Dermis blood vessel endothelial cell (primary cell): ENCODE measurements at places on chromosomes 5 and 9. TPM values are rescaled to one million over a fixed set of nuclear protein-coding genes. Genes with fewer than 3 reads are reported as not detected.

DNA sequence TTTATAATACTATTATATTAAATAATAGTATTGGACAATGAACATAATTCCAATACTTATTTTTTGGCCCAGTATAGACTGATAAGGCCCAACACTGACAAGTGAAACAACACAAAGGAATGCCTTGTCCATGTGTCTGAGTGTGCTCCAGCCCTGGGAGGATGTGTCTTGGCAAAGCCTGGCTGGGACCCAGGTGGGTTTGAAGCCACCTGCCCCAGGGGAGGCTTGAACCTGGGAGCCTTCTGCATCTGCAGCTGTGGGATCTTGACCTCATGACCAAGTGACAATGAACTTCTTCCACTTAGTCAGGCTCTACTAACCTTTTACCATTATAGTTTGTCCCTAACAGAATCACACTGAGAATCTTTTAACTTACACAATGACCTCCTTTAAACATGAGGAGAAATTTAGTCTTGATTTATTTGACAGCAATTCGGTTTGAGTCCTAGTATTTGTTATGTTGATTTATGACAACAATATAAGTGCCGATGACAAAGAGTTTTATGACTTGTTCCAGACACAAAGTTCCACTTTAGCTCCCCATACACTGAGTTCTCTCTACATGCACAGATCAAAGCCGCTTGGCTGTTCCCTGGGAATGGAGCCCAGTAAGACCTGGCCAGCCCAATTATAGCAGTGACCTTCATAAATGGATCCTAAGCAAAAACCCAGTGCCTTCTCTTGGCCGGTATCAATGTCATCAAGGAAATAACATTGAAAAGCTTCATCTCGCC is 294.5 kb downstream of the CTNND2 start:
- no peak for DNase-seq

DNA sequence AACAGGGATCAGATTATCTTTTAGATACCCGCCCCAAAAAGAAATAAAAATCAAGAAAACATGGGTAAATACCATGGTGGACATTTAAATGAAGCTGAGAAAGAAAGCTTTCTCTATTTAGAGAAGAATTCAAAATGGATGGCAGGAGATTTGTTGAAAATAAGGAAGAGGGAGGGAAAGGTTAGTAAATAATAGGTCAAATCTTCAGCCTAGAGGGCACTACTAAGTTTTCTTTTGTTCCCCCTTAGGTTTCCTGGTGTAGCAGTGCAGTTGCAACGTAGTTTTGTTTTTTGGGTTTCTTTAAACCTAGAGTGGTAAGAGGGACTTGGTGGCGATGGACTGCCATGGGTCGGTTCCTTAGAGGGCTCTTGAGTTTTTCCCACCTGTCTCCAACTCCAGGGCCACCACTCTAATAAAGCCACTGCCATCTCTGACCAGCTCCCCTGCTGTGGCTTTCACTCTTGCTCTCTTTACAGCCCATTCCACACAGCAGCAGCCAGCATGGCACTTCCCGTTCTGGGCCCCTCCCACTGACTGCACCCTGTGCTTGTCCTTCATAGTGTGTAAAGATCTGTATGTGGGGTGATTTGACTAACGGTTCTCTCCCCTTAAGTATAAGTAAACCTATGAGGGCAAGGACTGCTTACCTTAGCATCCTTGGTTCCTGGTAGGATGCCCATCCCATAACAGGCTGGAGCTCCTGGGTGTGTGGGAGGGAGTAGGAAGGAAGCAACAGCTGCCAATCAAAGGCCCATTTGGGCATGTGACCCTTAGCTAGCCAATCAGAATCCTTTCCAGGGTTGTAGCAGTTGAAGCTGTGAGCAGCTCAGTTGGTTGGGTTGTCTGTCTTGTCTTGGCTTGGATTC is 118.3 kb downstream of the SLC1A3 start:
- no peak for DNase-seq

DNA sequence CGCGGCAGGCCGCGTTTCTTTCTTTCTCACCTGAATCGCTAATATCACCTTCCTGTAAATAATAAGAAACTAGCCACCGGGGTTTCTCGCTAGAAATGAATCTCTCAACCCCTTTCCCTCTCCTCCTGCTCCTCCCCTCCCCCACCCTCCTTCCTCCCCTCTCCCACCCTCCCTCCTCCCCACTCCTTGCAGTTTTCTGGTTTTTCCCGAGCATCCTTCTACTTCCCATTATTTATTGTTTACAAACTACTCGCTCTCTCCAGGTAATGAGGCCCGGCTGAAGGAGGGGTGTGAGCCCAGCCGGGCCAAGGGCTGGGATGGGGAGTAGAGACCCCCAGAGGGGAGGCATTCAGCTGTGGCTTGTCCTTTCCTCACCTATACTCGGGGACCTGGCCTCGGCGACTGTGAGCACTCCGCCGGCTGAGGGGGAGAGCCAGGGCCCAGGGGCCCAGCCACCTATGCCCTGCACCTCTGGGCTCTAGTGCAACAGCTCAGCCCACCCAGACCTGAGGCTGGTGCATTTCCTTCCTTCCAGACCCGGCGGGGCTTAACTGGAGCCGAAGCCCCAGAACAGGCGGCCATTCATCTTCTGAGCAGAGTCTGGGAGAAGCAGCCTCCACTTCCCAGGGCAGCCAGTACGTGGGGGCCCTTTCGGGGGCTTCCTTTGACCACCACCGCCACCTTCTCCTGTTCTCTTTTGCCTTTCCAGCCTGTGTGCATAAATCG is 2.1 kb upstream of the IRX4 start:
- no peak for DNase-seq

- no peak for DNase-seq
Observed at GRCh38 chr5:56006600-56006999, 11.8 kb upstream of the IL6ST start.

GRCh38 chr5:94884311-94884710 is 265.8 kb downstream of the SLF1 start:
- DNase-seq: no peak

- no peak for DNase-seq
Observed at GRCh38 chr9:91101611-91102168, 260.0 kb downstream of the AUH start.

Gene PLEKHG4B
- not detected in 2 replicates for total RNA-seq

GRCh38 chr9:120303519-120303918 is 276.4 kb downstream of the CDK5RAP2 start:
- DNase-seq: no peak

Gene RAD1
- 13.8 and 18.5 TPM in 2 replicates for total RNA-seq

GRCh38 chr5:115785381-115786065 is 30.9 kb downstream of the CDO1 start:
- no peak for DNase-seq

- no peak for DNase-seq
Observed at GRCh38 chr5:171166766-171167165, 142.3 kb upstream of the TLX3 start.

Gene GMCL2
- not detected in 2 replicates for total RNA-seq

DNA sequence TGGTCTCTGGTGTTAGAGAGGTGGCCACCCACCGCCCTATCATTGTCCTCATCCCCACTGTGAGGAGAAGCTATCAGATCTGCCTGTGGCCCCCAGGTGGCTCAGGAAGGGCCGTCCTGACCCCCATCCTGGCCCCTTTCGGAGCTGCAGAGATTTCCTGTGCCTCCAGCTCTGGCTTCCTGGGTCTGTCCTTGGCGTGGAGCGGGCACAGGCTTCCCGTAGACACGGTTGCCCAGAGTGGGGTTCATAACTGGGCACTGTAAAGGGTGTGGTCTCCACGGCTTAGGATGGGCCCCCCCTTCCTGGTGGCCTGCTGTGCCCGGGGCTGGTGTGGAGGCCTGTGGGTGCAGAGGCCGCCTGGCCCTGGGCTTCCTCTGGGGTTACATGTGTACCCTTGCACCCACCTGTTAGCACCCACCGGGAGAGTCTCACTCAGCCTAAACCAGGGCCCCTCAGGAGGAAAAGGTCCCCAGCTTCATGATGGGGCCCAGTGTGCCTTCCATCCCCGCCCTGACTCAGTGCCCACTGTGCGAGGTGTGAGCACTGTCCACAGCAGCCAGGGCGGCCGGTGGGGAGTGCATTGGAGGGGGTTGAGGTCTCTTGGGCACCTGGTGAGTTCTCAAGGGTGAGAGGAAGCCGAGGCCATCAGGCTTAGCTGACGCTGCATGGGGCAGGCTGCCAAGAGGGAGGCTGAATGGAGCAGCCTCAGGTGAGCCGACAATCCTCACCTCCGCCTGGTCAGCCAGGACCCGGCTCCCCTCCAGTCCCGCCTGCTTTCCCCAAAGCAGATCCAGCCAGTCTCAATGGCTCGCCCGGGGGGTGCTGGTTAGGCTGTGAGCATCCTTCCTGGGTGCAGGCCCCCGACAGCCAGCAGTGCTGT is 15.3 kb upstream of the AJM1 start:
- no peak for DNase-seq

Gene IQGAP2
- 2.4 and 2.7 TPM in 2 replicates for total RNA-seq

Gene SPINK5
- total RNA-seq: 0.09 and 0.85 TPM in 2 replicates

Gene WWC1
- 1.1 and 26.2 TPM in 2 replicates for total RNA-seq

- DNase-seq: peak; percentile 72
Observed at GRCh38 chr5:82164176-82164976, 113.8 kb downstream of the RPS23 start.

GRCh38 chr5:58248221-58248620 is 211.7 kb downstream of the PLK2 start:
- DNase-seq: no peak

DNA sequence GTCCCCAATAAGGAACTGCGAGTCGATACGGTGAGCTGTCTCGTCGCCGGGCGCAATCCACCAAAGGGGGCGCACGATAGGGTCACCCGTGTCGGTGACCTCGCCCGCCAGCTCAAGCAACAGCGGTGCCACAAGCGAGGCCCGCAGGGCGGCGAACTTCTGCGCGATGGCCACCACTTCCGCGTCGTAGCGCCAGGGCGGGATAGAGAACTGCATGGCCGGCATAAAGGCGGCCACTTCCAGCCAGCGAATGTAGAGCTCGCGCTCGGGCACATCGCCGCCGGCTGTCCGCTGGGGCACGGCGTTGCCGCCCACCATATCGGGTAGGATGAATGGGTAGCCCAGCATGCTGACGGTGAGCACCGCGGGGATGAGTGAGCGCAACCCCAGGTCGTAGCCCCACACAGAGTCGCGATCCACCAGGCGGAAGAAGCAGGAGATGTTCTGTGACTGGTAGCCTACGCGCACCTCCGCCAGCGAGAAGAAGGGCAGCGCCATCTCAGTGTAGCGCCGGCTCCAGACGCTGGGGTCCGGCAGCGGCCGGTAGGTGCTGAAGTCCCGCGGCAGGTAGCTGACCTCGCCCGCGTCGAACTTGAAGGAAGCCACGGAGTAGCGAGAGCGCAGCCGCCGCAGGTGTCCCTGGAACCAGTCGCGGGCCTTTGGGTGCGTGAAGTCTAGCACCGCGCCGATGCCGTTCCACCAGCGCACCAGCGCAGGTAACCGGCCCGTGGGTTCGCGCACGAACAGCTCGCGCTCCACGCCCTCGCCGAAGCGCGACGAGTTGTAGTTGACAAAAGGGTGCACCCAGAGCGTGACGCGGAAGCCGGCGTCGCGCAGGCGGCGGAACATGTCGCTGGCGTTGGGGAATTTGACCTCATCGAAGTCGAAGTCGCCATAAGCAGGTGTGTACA is 5.5 kb downstream of the MYORG start:
- no peak for DNase-seq

Gene MARCOL
- not detected in 2 replicates for total RNA-seq

- DNase-seq: no peak
Observed at GRCh38 chr5:8879248-8879647, 666.6 kb downstream of the SEMA5A start.

Gene LCN10
- 0.05 TPM in 1 of 2 replicates, not detected in the other for total RNA-seq

Gene CERT1
- total RNA-seq: 34.5 and 81.9 TPM in 2 replicates

- DNase-seq: no peak
Observed at GRCh38 chr5:102770803-102771202, 15.7 kb downstream of the PAM start.

Gene ADRA1B
- 0.34 TPM in 1 of 2 replicates, not detected in the other for total RNA-seq
